ENCODE measurements at places on chromosomes 12 and 14.

DNA sequence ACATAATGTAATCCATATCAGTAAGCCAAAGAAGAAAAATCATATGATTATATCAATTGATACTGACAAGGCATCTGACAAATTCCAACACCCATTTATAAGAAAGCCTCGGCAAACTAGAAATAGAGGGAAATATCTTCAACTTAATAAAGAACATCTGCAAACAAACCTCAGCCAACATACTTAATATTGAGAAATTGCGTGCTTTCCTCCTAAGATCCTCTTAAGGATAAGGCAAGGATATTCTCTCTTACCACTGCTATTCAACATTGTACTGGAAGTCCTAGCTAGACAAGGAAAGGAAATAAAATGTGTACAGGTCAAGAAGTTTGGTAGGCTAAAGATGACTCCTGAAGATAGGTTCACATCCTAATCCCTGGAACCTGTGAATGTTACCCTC, 115.9 kb downstream of the DERA start:
- no peak for DNase-seq

DNA sequence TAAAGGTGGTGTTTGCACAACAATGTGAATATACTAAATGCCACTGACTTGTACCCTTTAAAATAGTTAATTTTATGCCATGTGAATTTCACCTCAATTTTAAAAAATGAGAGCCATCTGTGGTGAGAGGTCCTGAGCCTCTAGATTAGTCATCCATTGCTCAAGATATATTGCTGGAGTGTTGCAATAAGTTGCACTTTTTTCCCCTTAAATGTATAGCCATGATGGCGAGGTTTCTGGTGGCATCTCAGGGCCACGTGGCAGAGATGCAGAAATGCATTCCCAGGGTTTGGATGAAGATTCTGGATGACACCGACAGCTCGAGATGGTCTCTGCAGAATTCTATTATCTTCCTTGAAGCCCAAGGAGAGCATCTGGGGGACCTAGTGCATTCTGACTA, 153.7 kb downstream of the AACS start:
- DNase-seq = no peak

DNA sequence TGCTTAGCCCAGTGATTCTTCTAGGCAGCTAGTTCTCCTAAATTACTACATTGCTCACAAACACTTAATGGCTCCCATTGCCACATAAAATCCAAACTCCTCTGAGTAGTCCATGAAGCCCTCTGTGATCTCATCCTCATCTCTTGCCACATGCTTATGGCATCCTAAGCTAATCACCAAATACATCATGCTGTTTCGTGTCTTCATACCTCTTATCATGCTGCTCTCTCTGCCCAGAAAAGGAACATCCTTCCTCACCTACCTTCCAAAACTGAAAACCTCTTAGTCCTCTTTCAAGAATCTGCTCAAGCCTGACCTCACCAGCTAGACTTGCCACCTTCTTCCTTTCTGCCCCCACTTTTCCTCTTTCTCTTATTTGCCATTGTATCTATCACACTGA, 108.5 kb downstream of the DUSP6 start:
- DNase-seq = no peak

- no peak for DNase-seq
Observed at GRCh38 chr14:75147423-75148071, 20.7 kb upstream of the NEK9 start.

- no peak for DNase-seq
Observed at GRCh38 chr12:108612788-108613282, 15.0 kb upstream of the TMEM119 start.

GRCh38 chr14:33435911-33436689, 497.4 kb downstream of the NPAS3 start:
- DNase-seq = no peak

DNA sequence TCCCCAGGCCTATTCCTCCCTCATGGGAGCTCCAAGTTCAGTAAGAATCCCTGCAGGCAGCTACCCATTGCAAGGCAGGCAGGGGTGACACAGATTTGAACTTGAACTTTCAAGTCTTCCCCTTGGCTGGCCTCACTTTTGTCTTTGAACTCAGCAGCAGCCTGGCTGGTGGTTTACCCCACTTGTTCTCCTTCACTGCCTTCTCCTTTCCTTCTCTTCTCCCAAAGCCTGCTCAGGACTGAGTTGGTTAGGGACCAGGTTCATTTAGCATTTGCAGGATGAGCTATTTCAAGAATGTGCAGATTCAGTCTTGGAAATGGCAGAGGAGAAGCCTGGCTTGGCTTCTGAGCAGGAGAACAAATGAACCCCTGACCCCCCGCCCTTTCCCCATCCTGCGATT, 67.7 kb upstream of the TBX3 start:
- DNase-seq = no peak

DNA sequence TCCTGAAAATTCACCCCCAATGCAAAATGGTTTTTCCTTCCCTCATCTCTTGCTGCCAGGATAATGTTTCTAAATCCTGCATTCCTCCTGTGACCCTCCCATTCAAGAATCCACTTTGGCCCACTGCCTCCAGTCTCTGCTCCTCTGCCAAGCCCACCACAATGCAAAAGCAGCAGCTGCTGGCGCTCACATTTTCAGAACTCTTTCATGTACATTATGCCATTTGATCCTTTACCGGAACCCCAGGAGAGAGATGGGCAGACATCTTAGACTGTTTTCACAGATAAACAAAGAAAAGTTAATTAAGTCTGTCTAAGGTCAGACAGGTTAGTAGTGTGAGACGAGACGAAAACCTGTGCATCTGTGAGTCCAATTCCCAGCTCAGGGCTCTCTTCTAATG, 12.9 kb downstream of the LRIG3 start:
- DNase-seq = no peak

- DNase-seq = no peak
Observed at GRCh38 chr14:44081146-44081545, 425.9 kb downstream of the FSCB start.

- DNase-seq = no peak
Observed at GRCh38 chr14:31172084-31172483, 35.5 kb downstream of the HECTD1 start.

DNA sequence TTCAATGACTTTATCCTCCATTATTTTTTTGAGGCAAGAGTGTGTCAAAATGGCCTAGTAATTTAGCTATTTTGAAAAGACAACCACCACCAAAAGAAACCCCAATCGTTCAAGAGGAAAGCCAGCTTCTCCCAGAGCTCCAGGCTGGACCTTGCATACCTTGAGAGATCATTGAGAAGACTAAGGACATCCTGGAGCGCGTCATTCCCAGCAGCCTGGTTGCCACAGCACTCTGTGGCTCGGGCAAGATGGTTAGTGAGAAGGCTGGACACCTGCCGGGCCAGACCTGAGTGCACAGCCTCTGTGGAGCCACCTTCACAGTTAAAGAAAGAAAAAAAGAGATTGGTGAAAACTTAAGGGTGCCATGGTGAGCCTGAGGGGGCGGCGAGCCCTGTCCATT, 111.4 kb downstream of the TRAFD1 start:
- no peak for DNase-seq

GRCh38 chr14:38128640-38129039, 79.1 kb upstream of the SSTR1 start:
- DNase-seq = no peak
